Activated CD4-positive, alpha-beta T cell treated with anti-CD3 and anti-CD28 coated beads, Interleukin-2, Interleukin-4, amounts not matched to agents 100 ng/mL and 50 ng/mL, durations not matched to agents 16 hours and 8 hours (primary cell): ENCODE measurements at places on chromosomes 4 and X.

DNA sequence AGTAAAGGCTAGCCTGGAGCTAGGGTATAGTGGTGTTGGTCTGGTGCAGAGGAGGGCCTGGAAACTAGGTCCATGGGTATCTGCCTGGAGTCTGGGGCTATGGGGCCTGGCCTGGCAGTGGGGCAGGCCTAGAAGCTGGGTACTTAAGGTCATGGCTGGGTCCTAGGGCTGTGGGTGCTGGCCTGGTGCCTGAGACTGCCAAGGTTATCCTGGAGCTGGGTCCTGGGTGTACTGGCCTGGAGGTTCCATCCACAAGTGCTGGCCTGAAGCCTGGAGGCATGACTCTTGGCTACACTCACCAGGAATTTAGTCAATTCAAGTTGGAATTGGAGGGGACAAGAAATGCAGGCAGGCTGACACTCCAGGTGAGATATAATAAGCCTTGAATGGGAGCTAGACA, 108.4 kb upstream of the ZCCHC13 start:
- DNase-seq: no peak

- no peak for DNase-seq
Measured at GRCh38 chr4:142598132-142598531, 248.0 kb downstream of the INPP4B start.

GRCh38 chrX:84170931-84171330, 17.1 kb downstream of the RPS6KA6 start:
- no peak for DNase-seq

DNA sequence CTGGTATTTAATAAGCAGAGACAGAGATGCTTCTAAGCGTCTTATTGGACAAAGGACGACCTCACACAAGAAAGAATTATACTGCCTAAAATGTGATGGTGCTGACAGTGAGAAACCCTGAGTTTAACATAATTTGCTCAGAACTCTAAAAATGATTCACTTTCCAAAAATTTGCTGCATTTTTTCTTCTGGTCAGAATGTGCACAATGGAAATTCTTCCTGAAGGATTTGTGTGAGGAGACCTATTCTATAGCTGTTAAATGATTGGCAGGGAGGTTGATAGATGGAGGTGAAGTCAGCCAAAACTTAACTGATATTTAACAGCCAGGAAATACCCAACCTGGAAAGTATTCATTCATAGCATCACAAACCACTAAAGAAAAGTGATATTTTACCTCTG, 1.7 kb downstream of the MAGEC3 start:
- DNase-seq: no peak

DNA sequence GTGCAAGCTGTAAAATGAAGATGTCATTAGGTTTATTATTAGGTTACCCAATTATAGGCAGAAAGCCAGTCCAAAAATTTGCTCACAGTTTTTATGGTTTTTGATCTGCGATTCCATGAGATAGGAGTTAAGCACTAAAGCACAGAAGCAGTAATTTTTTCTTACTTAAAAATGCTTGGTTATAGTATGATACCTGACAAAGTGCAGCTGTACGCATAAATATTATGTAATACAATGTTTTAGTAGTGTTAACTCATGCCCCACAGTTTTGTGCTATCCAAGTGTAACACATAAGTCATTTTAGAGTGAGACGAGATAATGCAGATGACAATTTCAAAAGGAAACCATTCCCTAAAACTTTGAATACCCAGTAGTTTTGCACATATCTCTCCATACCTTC, 357.8 kb downstream of the TMA16 start:
- DNase-seq: no peak

DNA sequence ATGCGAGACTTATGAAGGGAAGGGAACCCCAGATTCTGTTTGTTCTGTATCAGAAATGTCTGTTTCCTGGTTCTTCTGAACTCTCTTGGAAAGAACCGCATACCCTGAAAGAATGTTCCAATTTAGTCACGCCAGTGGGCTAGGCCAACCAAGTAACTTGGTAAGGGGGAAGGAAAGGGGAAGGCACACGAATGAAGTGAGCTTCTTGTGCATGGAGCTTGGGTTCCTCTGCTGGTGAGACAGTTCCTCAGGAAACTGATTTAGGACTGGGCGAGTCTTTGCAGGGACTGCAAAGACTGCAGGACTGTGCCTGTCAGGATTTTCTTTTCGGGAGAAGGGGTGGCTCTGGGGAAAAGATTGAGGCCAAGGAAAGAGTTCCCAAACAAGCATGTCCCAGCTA, 35.6 kb downstream of the FRMPD3 start:
- DNase-seq: no peak

DNA sequence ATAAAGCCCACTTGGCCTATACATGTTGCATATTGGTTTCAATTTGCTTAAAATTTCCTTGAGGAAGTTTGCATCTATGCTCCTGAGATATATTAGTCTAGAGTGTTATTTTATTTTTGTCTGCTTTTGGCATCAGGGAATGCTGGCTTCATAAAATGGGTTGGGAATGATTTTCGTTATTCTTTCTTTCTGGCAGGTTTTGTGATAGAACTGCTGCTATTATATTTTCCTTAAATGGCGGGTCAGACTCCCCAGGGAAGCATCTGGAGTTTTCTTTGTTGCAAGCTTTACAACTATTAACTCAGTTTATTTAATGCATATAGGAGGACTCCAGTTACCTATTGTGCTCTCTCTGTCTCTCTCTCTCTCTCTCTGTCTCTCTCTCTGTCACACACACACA, 82.0 kb upstream of the WDR17 start:
- DNase-seq: no peak

GRCh38 chr4:3788366-3788660, 22.1 kb downstream of the ADRA2C start:
- DNase-seq: no peak

DNA sequence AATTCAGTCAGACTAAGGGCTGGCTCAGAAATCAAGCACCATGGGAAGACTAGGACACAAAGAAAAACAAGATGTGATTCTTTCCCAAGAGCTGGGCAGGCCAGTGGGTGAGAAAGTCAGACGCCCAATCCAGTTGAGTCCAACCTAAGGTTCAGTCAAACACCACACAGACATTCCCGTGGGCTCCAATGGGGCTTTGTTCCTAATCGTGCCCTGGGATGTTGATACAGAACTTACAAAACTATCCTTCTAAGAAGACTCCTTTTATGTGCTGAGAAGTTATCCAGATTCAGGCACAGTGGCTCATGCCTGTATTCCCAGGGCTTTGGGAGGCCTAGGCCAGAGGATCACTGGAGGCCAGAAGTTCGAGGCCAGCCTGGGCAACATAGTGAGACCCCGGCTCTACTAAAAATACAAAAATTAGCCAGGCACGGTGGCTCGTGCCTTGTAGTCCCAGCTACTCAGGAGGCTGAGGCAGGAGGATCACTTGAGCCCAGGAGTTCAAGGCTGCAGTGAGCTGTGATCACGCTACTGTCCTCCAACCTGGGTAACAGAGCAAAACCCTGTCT, 3.7 kb downstream of the BLOC1S4 start:
- no peak for DNase-seq

GRCh38 chr4:83146841-83147240, 32.3 kb upstream of the PLAC8 start:
- no peak for DNase-seq

GRCh38 chr4:155799116-155799793, 40.4 kb downstream of the GUCY1B1 start:
- DNase-seq: no peak

DNA sequence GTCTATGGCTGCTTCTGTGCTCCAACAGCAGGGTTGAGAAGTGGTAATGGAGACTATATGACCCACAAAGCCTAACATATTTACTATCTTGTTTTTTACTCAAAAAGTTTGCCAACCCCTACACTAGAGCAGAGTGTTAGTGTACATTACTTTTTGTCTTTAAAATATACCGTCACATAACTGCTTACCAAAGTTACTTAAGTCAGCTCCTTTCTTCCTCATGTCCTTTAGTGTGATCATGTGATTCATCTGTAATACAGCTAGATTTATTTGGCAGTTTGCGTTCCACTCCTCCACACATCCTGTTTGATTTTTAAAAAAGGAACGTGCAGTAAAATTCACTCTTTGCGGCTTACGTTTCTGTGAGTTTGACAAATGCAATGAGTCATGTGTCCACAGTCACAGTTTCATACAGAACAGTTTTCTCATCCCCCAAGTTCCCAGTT, 162.4 kb upstream of the GPRIN3 start:
- DNase-seq: peak; percentile 83

GRCh38 chr4:107629318-107629717, 90.7 kb downstream of the PAPSS1 start:
- no peak for DNase-seq

- no peak for DNase-seq
Measured at GRCh38 chr4:76426272-76426671, 5.3 kb upstream of the CCDC158 start.

DNA sequence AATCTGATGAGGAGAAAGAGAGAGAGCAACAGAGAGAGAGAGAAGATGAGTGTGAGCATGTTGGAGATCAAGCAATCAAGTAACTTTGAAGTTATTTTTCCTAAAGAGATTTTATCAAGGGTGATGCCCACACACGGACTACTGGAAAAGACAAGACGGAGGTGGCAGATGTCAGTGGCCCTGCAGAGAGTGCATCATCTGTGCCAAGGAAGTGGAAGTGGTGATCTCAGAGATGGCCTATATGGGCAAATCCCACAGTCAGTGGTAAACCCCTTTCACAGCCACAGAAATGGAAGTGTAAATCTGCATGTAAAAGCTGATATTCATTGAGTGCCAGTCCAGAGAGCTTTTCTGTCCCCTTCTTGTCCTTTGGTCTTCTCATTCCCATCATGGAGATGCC, 577.2 kb upstream of the AADAT start:
- DNase-seq: no peak

- DNase-seq: peak; percentile 46
Measured at GRCh38 chrX:40266490-40267333, 169.0 kb upstream of the BCOR start.

DNA sequence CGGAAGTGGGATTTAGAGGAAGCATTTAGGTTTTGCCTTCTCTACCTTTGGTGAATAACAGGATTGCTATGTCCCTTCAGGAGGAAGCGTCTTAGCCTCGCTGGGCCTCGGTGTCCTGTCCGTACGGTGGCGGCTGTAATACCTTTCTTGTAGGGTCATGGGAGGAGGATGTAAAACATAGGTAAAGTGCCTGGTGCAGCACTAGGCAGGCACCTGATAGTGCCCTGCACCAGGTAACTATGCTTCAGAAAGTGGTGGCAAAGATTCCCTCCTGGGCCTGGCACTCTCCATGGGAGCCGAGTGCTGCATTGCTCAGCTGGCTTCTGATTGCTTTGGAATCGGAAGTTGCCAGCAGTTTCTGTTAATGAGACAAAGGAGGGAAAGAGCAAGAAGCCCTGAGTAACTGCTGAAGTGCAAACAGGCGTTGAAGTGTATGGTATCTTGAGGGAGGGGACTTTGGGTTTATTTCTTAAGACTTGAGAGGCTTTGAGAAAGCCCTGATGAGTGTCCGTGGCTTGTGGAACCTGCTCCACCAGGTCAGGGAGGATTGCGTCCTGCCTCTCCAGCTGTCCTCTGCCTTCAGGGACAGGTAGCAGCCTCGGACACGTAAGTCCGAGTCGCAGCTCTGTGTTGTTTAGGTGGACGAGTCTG, 45.8 kb downstream of the TBC1D14 start:
- no peak for DNase-seq

DNA sequence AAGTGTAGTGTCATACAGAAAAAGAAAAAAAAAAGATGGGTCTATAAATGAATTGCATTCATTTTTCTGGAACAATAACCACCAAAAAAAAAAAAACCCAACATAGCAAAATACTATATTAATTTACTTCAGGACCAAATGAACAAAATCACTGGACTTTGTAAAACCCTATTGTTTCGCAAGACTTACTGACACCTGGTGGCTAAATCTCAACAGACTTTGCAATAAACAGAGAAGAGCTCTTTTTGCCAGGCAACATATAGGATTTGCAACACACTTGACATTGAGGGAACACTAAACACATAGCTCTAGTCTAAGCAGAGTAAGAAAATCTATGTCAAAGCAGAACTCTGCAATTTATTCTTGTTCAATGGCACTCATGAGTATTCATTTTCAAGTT, 990.2 kb downstream of the STPG2 start:
- DNase-seq: no peak

- DNase-seq: peak; percentile 42
Measured at GRCh38 chrX:154372612-154373022, 1.8 kb downstream of the FLNA start.

DNA sequence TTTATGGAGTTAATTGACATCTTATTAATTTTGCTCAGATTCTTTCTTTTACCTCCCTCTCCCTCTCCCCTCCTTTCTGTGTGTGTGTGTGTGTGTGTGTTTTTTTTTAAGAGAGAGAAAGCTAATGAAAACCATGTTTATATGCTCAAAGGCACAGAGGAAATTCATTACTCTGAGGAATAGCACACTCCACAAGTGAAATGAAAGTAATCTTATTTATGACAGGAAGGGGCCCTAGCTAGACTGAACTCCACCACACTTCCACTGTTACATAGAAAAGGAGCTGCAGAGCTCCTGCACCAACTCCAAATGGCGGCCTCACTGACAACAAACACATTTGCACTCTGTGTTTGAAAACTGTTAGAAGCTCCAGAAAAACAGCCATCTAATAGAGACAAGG, 150.6 kb downstream of the RASL11B start:
- DNase-seq: peak; percentile 44

DNA sequence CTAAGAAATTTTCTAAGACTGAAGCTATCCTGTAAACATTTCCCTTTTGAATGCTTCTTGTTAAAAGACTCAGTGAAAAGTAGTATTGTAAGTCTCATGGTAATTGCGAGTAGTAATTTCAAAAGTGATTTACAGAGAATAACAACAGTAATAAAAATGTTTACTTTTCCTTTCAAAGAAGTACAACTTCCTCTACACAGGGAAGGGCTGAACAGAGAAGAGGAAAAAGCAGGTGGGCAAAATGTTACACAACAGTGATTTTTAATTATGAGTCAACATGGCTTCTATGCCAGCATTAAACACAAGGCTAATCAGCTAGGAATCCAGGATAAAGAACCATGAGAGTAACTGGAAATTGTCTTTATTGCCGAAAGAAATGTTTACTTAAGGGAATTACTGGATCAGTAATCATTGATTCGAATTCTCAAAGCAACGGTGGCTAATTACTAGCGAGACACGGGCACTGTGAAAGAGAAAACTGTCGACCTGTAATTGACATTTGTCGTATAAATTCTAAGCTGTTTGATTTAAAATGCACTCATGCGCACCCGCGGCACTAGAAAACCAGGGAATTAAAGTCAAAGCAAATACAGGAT, 15.4 kb downstream of the UTP3 start:
- DNase-seq: no peak

- no peak for DNase-seq
Measured at GRCh38 chrX:153939573-153939972, 4.7 kb upstream of the NAA10 start.
